Mammary epithelial cell (primary cell): ENCODE measurements at places on chromosomes 5 and 9. TPM values are rescaled to one million over a fixed set of nuclear protein-coding genes. Genes with fewer than 3 reads are reported as not detected.

Gene SPINK13
- total RNA-seq, result not detected in 2 replicates

Gene SHLD3
- total RNA-seq, result 2.8 TPM

Gene CDC20B
- total RNA-seq, result not detected in 2 replicates

Gene SLC36A2
- not detected for total RNA-seq

Gene SH3RF2
- total RNA-seq, result 57.3 TPM

Gene AP3B1
- total RNA-seq, result 47.1 and 53.2 TPM in 2 replicates

Gene GARIN3
- total RNA-seq, result not detected

Gene PCDHGA5
- total RNA-seq, result 1.5 TPM

Gene PLPPR1
- 0.33 TPM for total RNA-seq
